ENCODE measurements at places on chromosomes 12 and 14.

DNA sequence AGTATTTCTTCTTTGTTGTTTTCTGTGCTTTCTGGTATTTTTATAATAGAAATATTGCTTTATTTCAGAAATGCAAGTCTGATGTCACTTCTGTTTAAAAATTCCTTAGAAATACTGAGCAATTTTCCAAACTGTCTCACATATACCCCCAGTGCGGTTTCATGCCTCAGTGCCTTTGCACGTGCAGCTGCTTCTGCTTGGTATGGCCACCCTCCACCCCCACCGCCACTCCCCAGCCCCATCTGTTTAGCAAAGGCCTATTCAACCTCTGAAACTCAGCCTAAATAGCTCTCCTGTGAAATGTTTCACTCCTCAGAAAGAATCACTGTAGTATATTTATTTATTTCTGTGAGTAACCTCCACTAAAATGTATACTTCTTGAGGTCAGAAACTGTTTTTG, 52.3 kb downstream of the PPM1H start:
- no peak for DNase-seq

GRCh38 chr12:63005382-63005781, 70.4 kb upstream of the PPM1H start:
- no peak for DNase-seq

DNA sequence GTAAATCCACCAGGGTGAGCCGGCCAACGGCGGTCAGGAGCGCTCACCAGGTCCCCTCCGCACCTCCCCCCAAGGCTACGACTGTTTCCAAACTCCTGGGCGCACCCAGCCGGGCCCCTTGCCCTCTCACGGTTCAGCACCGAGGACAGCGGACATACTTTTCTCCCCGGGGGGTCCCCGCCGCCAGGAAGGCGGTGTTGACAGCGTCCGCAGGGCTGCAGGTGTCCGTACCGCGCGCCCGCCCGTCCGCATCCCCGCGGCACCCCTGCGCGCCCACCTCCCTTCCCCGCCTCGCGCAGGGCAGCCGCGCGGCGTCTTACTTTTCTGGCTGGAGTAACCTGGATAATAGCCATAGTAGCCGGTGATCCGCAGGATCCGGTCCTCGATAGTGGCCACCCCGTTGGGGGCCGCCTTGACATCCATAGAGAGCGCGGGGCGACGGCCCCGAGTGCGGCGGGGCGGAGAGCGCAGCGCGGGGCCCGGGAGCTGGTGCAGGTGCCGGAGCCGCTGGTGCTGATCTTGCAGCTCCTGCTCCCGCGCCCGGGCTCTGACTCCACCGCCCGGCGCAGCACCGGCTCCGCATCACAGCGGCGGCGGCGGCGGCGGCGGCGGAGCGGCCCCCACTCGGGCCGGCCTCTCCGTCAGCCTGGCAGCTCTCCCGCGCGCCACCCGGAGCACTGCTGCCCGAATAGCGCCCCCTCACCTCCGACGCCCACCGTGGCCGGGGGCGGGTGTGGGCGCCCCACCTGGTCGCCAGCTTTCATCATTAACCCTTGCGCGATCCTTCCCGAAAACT, at the start of gene SLC35F4:
SLC35F4 (minus strand) TSS at position 690 of the 796 bp plus-strand sequence.
- no peak for DNase-seq

DNA sequence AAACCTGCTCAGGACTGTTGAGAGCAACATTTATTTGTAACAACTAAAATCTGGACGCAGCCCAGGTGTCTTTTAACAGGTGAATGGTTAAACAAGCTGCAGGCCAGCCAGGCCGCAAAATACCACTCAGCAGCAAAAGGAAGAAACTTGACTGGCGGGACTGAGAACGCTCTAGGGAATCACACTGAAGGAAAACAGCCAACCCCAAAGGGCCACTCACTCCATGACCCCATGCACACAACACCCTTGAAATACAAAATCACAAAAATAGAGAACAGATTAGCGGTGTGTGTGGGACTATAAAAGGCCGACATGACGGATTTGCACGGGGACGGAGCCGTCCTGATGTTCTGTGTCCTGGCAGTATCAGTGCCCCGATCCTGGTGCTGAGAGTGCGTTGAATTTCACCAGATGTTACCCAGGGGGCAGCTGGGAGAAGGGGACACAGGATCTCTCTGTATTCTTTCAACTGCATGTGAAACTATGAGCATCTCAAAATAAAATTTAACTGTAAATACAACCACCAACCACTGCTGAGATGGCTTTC, 23.0 kb downstream of the VPS37B start:
- DNase-seq, result no peak

- DNase-seq, result no peak
These were observed 88.6 kb downstream of the R3HDM2 start for GRCh38 chr12:57342207-57342691.

GRCh38 chr14:101899263-101899662, 65.1 kb upstream of the DYNC1H1 start:
- DNase-seq, result no peak

All from activated CD8-positive, alpha-beta memory T cell treated with anti-CD3 and anti-CD28 coated beads for 1 hour (primary cell).